ENCODE measurements at places on chromosomes 4 and X.

DNA sequence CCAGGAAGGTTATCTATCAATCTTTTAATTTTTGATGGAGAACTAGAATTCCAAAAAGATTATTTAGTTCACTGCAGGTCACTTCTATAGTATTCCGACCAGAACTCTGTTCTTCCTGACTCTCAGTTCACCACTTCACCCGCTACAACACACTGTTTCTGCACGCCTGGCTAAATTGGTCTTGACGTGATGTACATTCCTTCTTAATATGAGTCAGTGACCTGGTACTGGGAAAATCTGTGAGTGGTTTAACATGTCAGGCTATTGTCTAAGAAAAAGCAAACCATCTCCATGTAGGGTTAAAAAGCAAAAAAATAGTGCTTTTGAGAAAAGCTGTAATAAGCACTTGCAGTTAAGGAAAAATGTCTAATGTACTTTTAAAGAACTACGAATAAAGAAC, 120.4 kb downstream of the NDST3 start:
- no peak for DNase-seq

DNA sequence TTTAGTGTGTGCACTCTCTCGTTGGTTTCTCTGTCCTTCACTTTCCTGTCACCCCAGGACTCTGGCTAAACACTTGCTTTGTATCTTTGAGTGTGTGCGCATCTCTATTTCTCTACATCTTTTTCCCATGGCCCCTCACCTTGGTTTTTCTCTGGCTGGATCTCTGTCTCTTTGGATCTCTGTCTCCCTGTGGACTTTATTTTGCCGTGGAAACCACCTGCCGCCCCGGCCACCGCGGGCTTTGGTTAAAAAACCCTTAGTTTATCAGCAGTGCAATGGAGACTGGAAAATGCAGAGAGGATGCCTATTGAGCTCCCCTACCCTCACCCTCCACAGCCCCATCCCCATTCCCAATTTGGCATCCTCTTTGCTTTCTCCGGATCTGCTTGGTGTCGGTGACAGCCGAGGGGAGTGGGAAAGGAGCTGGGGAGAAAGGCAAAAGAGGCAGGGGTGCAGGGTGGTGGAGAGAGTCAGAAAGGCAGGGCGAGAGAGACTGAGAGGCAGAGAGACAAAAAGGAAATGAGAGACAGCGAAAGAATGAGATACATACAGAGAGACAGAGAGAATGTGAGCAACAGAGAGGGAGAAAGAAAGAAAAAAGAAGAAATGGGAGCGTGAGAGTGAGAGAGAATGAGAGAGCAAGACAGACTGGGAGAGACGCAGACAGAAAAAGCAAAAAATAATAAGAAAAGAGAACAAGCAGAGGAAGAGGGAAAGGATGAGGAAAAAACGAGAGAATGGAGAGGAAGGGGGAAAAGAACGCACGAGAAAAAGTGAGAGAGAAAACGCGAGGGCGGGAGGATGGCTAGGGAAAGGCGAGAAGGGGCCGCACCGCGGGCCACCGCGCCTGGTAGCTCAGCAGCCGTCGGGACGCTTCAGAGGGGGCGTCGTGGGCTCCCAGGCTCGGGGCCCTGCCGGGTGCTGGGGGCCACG, 688 bp downstream of the GPR101 start:
- DNase-seq, result no peak

DNA sequence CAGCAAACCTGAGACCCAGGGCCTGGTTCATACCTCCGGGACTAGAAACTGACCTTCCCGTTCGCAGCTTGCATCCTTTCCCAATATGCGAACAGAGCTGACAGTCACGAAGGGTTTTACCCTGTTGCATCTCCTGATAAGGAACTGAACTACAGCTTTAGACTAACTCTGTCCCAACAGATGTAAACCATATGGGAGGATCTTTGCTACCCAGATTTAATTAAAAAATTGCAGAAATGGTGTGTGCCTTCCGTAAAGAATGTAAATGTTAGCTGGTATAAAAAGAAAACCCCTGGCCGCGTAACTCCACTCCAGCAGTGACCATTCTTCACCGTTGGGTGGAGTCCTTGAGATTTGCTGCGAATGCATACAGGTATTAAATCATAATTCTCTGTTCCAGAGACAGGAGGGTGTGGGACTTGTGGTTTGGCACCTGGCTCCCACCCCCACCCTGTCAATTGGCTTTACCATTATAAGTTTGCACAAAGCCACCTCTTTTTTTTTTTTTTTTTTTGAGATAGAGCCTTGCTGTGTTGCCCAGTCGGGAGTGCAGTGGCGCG, 40.6 kb upstream of the SORCS2 start:
- DNase-seq, result no peak

DNA sequence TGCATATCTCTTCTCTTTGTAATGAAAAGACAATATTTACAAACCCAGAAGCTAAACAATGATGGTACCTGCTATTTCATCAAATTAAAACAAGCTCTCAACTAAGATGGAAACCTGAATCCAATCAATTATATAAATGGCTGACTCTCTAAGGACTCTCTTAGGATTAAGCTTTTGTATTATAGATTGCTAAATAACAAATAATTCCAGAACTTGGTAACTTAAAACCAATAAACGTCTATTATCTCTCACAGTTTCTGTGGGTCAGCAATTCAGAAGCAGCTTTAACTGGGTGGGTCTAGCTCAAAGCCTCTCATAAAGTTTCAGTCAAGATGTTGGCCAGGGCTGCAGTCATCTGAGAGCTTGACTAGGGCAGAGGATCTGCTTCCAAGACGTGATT, 12.4 kb downstream of the PHKA2 start:
- no peak for DNase-seq

DNA sequence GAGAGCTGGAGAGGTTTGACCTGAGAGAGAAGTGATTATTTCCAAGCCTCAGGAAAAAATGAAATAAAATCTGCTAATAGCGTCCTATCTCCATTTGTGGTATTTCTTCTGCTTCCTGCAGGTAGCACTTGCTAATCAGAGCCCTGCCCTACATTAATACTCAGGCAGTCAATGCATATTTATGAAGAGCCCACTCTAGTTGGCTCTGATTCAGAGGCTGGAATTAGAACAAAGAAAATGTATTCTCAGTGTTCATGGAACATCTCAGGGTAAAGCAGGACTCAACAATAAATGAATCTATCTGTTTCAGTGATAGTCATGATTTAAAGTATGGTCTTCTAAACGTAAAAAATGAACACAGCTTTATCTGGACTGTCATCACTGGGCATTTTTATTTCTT, 1.4 kb upstream of the ATP8A1 start:
- DNase-seq, result no peak

DNA sequence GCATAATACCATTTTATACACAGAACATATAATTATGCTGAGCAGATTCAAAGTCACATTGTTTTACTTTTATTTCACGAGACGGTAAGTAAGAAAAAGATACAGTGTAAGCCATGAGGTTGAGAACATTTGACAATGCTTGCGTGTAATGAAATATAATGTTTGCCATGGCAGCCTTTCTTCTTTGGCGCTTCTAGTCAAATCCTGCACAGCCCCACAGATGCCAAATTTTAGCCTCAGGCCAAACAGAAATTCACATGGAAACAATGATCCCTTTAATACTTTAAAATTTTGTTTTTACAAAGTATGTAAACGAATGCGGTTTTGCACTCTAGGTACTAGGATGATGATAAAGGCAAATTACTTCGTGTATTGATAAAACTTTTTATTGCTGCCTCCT, 502.7 kb upstream of the SMIM31 start:
- DNase-seq, result no peak

- no peak for DNase-seq
Measured at GRCh38 chr4:16202598-16202997, 23.7 kb downstream of the TAPT1 start.

DNA sequence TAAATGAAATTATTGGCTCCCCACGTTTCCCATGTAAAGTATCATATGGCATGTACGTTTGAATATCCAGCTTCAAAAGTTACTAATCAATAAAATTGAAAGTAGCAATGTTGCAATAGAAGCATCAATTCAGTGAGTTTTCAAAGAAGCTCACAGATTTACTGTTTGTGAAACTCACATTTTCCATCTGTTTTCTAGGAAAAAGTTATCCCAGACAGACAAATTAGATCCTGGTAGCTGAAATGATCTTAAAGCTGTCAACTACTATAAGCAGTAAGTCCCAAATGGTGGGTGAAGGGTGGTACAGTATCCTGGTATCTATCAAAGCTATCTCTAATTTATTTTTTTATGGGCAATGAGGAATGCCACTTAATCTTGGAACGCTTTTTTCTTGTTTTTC, 60.7 kb upstream of the MXRA5 start:
- DNase-seq, result no peak

DNA sequence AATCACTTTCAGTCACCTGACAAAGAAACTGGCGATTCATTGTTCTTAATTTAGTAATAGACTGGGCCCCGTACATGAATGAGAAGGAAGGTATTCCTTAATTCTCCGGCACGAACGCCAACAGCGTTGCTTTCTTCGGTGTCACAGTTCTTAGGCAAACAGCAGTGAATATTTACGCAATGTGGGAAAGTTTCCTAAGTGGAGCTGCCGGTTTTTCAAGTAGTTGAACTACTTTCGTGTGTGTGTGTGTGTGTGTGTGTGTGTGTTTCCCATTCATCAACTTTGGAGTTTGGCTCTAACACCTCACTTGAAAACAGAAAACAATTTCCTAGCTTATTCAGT, 651 bp downstream of the NXT2 start:
- no peak for DNase-seq

GRCh38 chrX:41110801-41111625, 25.8 kb downstream of the USP9X start:
- no peak for DNase-seq

GRCh38 chr4:2402941-2403340, 15.5 kb downstream of the ZFYVE28 start:
- DNase-seq, result no peak

DNA sequence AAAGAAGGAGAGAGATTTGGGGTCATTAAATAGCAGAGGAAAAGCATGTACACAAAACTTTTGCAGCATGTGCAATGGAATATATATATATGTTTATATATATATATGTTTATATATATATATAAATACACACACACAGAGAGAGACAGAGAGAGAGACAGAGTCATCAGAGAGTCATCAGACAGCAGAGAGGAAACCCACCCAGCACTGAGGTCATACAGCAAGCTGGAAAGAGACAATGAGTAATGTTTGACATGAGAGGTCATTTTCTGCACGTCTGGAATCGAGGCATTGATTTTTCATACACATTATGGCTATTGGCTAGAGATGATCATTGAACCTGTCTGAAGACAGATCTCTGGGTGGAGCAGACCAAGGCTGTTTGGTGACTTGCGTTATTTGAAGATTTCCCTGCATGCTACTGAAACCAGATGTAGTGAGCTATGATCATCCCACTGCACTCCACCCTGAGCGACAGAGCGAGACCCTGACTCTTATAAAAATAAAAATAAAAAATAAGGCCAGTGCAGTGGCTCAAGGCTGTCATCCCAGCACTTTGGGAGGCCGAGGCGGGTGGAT, 48.8 kb upstream of the SHOX start:
- no peak for DNase-seq

GRCh38 chr4:74311696-74312313, 3.5 kb downstream of the EPGN start:
- DNase-seq, result no peak

DNA sequence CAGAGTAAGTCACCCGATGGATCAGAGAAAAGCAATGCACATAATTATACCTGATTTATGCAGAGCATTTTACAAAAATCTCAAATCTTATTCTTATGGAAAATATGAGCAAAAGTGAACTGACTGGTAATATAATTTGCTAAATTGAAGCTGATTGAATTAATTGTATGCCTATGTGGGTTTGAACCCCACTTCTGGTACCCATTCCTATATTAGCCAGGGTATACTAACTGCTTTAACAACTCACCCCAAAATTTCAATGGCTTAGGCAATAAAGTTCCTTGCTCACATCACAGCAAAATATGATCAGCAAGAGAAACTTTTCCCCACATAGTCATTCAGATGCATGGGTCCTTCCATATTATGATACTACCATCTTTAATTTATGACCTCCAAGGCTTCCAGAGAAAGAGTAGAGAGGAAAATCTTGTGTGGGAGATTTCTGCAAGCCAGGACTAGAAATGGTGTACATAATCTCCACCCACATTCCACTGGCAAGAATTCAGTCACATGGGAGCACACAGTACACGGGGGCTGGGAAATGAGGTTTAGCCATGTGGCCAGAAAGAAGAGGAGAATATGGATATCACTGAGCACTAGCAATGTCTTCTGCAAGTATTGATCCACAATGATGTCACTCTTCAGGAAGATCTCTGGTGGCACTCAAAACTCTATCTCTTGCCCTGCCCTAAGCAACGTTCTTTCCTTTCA, 640.7 kb downstream of the BCOR start:
- no peak for DNase-seq

- DNase-seq, result no peak
Measured at GRCh38 chr4:113574636-113575103, 186.9 kb downstream of the CAMK2D start.

GRCh38 chr4:102114118-102114630, 231.1 kb downstream of the SLC39A8 start:
- DNase-seq, result no peak

GRCh38 chr4:182918044-182918607, 940 bp upstream of the DCTD start:
- no peak for DNase-seq

DNA sequence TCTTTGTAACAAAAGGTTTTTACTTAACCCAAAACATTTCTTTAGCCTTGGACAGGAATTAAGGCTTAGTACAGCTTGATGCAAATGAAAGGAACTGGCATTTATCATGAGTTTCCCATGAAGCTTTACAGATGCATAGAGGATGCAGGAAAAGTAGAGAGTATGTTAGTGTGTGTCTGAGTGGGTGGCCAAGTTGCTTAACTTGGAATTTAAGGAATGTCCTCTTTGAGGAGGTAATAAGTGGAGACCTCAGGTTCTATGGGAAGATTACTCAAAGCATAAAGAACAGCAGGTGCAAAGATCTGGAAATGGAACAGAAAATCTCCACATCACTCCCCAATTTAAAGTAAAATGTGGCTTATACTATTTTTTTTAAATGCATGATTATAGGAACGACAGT, 457.9 kb downstream of the KCNIP4 start:
- no peak for DNase-seq

- DNase-seq, result no peak
Measured at GRCh38 chr4:53962516-53963225, 101.7 kb downstream of the CHIC2 start.

- DNase-seq, result no peak
Measured at GRCh38 chrX:130083656-130084382, 26.5 kb downstream of the ELF4 start.

GRCh38 chr4:74583757-74584156, 138.8 kb downstream of the AREG start:
- no peak for DNase-seq

DNA sequence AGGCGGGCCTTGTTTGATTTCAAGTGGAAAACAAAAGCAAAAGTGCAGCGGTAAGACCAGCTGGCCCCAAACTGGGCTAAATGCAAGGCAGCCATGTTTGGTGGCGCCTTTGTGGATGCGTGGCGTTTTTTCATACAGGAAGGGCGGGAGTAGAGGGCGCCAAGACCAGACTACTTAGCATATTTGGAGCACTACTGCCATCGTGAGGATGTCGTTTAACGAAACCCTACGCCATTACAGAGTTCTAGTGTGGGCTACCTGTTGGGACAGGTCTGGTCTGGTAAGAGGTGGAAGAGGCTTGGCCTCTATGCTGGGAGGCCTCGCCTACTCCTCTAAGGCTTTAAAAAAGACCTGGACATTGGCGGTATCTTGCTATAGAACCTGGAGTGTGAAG, 230.7 kb upstream of the STK26 start:
- peak; percentile 71 for DNase-seq
